ENCODE measurements at places on chromosomes 12 and 14. TPM values are rescaled to one million over a fixed set of nuclear protein-coding genes. Genes with fewer than 3 reads are reported as not detected.

ACVRL1 gene
- 23.3 TPM for total RNA-seq

GDF3 gene
- not detected for total RNA-seq

PRR4 gene
- total RNA-seq: not detected

NTS gene
- not detected for total RNA-seq

PIWIL1 gene
- not detected for total RNA-seq

TAS2R42 gene
- not detected for total RNA-seq

ANG gene
- total RNA-seq: 2.7 TPM

NR1H4 gene
- total RNA-seq: not detected

PCED1B gene
- 13.1 TPM for total RNA-seq

NEDD1 gene
- total RNA-seq: 117 TPM

ART4 gene
- total RNA-seq: 0.08 TPM

DPY19L2 gene
- 7.0 TPM for total RNA-seq

CLEC4C gene
- total RNA-seq: not detected

APOLD1 gene
- 10.6 TPM for total RNA-seq

AMN gene
- not detected for total RNA-seq

ARMH4 gene
- not detected for total RNA-seq

FGF23 gene
- total RNA-seq: not detected

KRT7 gene
- total RNA-seq: 16.1 TPM

WNT1 gene
- total RNA-seq: not detected

BIN2 gene
- 0.08 TPM for total RNA-seq

FOXM1 gene
- 66.4 TPM for total RNA-seq

DTX1 gene
- total RNA-seq: not detected

NXPH4 gene
- total RNA-seq: 0.13 TPM

NFYB gene
- total RNA-seq: 35.9 TPM

TBX3 gene
- 28.8 TPM for total RNA-seq

RNU4-1 gene
- total RNA-seq: under 0.01 TPM

SYCP3 gene
- total RNA-seq: not detected

RASSF3 gene
- 10.7 TPM for total RNA-seq

HAL gene
- total RNA-seq: 0.18 TPM

PTGDR gene
- not detected for total RNA-seq

CPM gene
- total RNA-seq: 74.4 TPM

TRIP11 gene
- 25.0 TPM for total RNA-seq

FAM161B gene
- total RNA-seq: 0.66 TPM

ANO2 gene
- total RNA-seq: not detected

KLRB1 gene
- not detected for total RNA-seq

CYP46A1 gene
- 0.22 TPM for total RNA-seq

PSMB11 gene
- not detected for total RNA-seq
